ENCODE measurements at places on chromosomes 5 and 9. TPM values are rescaled to one million over a fixed set of nuclear protein-coding genes. Genes with fewer than 3 reads are reported as not detected.

Gene GFPT2
- 0.68 TPM for total RNA-seq

Gene MROH2B
- total RNA-seq: not detected

Gene PCDHA1
- total RNA-seq: 0.17 TPM

Gene INSL4
- not detected for total RNA-seq

Gene BTNL9
- total RNA-seq: 0.05 TPM

Gene CCDC180
- total RNA-seq: 0.37 TPM

Gene KCNV2
- total RNA-seq: not detected

Gene SPINK1
- total RNA-seq: not detected

Gene PTBP3
- total RNA-seq: 70.1 TPM

Gene HRCT1
- total RNA-seq: 0.93 TPM

Gene DNM1
- total RNA-seq: 0.33 TPM

Gene GAS1
- 1.4 TPM for total RNA-seq

Gene SLC27A6
- total RNA-seq: not detected

Gene PNPLA7
- 1.7 TPM for total RNA-seq

Gene RBM27
- 35.7 TPM for total RNA-seq

Gene CSF2
- total RNA-seq: 0.34 TPM

Gene TIMD4
- not detected for total RNA-seq

Gene CCL19
- not detected for total RNA-seq

Gene SLC6A18
- total RNA-seq: not detected

Gene LIFR
- total RNA-seq: 119 TPM

All from dermis blood vessel endothelial cell (primary cell).